ENCODE measurements at places on chromosomes 5 and 9. TPM values are rescaled to one million over a fixed set of nuclear protein-coding genes. Genes with fewer than 3 reads are reported as not detected.

ACTL7A gene
- not detected for total RNA-seq

ADRA1B gene
- total RNA-seq = 0.25 TPM

SYK gene
- total RNA-seq = not detected

ARL15 gene
- total RNA-seq = 16.8 TPM

NPR3 gene
- 24.3 TPM for total RNA-seq

INSL4 gene
- under 0.01 TPM for total RNA-seq

GLT6D1 gene
- total RNA-seq = not detected

LCN15 gene
- total RNA-seq = not detected

NPR2 gene
- 34.6 TPM for total RNA-seq

JAKMIP2 gene
- 0.92 TPM for total RNA-seq

CDC25C gene
- 3.0 TPM for total RNA-seq

CTNND2 gene
- under 0.01 TPM for total RNA-seq

SHOC1 gene
- total RNA-seq = not detected

ARID3C gene
- total RNA-seq = 0.31 TPM

GMCL2 gene
- not detected for total RNA-seq

LTC4S gene
- total RNA-seq = 6.1 TPM

PDZD2 gene
- 0.19 TPM for total RNA-seq

FBXL7 gene
- total RNA-seq = 2.2 TPM

PTPRD gene
- total RNA-seq = 4.0 TPM

KCNN2 gene
- total RNA-seq = 0.25 TPM

GNA14 gene
- total RNA-seq = 4.4 TPM

CDKN2B-AS1 gene
- 5.2 TPM for total RNA-seq

PCDH1 gene
- total RNA-seq = 5.7 TPM

RNF208 gene
- 0.40 TPM for total RNA-seq

ALAD gene
- 27.1 TPM for total RNA-seq

ACTL7B gene
- not detected for total RNA-seq

SERF1A gene
- 1.7 TPM for total RNA-seq

IFNA4 gene
- not detected for total RNA-seq

CD14 gene
- 1.6 TPM for total RNA-seq

SLCO6A1 gene
- total RNA-seq = not detected

BTNL9 gene
- not detected for total RNA-seq

TENT4A gene
- total RNA-seq = 11.8 TPM

IL5 gene
- not detected for total RNA-seq

AK8 gene
- 0.40 TPM for total RNA-seq

ROR2 gene
- total RNA-seq = 0.13 TPM

IGFBPL1 gene
- total RNA-seq = not detected

SVEP1 gene
- 3.5 TPM for total RNA-seq

PDE6A gene
- total RNA-seq = not detected

TRAF1 gene
- total RNA-seq = 56.1 TPM

THBS4 gene
- 1.3 TPM for total RNA-seq

NOL6 gene
- 17.5 TPM for total RNA-seq

CRHBP gene
- 0.13 TPM for total RNA-seq
